ENCODE measurements at places on chromosomes 5 and 9. TPM values are rescaled to one million over a fixed set of nuclear protein-coding genes. Genes with fewer than 3 reads are reported as not detected.

DNA sequence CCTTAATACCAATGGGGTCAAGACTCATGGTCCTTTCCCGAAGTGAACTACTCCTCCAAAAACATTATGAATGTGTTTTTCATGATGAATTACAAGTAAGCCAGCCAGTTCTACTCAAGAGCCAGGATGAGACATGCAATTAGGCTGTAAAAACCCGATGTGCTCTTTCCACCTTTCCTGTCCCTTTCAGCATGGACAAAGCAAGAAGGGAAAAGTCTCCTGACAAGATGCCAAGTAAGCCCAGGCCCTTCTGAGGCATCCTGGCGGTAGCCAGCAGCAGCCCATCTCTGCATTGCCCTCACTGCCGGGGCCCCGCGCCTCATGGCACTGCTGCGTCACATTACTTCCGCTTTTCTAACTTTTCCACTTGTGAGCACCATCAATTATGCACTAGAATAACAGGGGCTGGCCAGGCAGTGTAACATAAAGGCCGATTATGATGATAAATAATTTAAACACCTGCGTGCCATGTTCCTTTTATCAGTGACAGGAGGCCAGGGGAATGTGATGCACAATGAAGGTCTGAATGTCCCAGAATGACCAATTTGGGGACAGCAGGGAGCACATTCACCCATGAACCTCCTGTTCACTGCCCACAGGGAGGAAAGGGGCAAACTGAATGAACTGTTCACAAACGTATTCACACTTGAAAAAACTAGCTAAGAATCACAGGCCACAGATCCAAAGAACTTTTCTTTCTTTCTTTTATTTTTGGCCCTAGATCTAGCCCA, 37.4 kb downstream of the EFNA5 start:
- H3K4me3 ChIP-seq: peak overlapping the region; percentile 10
- no peaks in the 10 kb centered on the region for H3K27me3 ChIP-seq
- peak; percentile 78 for DNase-seq
- no peak overlapping the region for H3K27ac ChIP-seq

- H3K4me1 ChIP-seq: peaks cover 38% of the 10 kb centered on the region
- no peaks in the 10 kb centered on the region for H3K36me3 ChIP-seq
- DNase-seq: peak; percentile 96
- H3K27me3 ChIP-seq: no peaks in the 10 kb centered on the region
Measured at GRCh38 chr5:34534523-34535103, 121.5 kb upstream of the RAI14 start.

DNA sequence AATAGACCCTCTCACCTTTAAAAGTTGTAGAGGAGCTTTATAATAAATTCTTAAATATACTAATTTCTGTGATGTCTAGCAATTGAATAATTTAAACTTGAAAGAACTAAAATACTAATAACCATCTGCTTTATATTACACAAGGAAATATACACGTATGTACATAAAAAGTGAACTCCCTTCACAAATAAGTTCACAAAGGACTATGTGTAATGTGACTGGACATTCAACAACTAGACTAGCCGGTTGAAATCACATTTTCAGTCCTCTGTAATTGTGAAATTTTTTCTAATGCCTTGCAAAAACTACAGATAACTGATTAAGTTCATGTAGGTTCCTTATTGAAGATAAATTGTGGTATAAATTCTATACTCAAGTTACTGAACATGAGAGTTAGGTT, 11.6 kb downstream of the NSA2 start:
- H3K27ac ChIP-seq: no peak overlapping the region
- H3K4me3 ChIP-seq: no peak overlapping the region
- H3K27me3 ChIP-seq: no peaks in the 10 kb centered on the region

ADAMTS19 gene
- 0.87 TPM for total RNA-seq

- no peak overlapping the region for H3K27ac ChIP-seq
- H3K27me3 ChIP-seq: peaks cover 2% of the 10 kb centered on the region
- no peaks in the 10 kb centered on the region for H3K36me3 ChIP-seq
- H3K4me3 ChIP-seq: no peak overlapping the region
- DNase-seq: no peak
Measured at GRCh38 chr5:159402856-159403255, 72.6 kb upstream of the IL12B start.

DNA sequence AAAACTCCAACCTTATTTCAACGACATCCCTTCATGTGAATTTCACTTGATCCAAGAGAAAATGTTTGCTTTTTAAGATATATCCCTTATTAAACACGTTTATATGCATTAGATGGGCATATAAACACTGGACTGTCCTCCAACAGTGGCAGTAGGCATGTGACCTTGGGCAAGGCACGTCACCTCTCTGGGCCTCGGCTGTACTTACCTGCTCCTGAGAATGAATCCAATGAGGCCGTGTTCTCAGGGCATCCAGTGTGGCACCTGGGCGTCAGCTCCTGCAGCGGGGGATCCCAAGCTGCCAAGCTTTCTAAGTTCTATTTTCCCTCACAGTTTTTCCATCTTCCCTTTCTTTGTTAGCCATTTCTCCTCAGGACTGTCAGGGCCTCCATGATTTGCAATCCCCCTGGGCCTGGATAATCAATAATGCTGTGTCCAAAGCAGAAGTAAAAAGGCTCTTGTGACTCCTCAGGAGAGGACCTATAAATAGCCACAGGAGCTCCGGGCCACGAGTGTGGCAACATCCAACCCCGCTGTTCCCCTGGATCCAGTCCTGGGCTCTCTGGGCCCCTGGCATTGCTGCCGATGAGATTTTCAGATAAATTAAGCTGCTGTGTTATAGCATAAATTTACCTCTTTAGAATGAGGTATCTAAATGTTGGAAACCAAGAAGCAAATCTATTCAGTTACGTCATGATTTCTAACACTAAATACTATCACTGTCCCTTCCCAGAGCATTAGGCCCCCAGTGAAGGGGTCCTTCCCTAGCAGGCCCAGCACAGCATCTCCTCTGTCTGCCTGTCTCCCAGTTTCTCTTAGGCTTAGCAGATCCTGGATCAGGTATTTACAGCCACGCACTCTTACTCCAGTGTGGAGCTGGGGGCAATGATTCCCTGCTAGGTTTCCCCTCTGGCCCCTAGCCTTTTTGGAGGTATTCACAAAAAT, 76.8 kb downstream of the PTPN3 start:
- no peaks in the 10 kb centered on the region for H3K27me3 ChIP-seq
- DNase-seq: no peak
- no peak overlapping the region for H3K4me3 ChIP-seq
- H3K27ac ChIP-seq: no peak overlapping the region

DMRT3 gene
- not detected for total RNA-seq

CNTNAP3B gene
- total RNA-seq: 2.6 TPM

CRHBP gene
- 4.7 TPM for total RNA-seq

- no peak overlapping the region for H3K4me3 ChIP-seq
- peaks cover 3% of the 10 kb centered on the region for H3K27me3 ChIP-seq
- peaks cover 2% of the 10 kb centered on the region for H3K4me1 ChIP-seq
- H3K36me3 ChIP-seq: no peaks in the 10 kb centered on the region
- no peak overlapping the region for H3K27ac ChIP-seq
Measured at GRCh38 chr9:114769624-114770023, 36.2 kb downstream of the TNFSF15 start.

ADAMTS13 gene
- total RNA-seq: 7.3 TPM

DNA sequence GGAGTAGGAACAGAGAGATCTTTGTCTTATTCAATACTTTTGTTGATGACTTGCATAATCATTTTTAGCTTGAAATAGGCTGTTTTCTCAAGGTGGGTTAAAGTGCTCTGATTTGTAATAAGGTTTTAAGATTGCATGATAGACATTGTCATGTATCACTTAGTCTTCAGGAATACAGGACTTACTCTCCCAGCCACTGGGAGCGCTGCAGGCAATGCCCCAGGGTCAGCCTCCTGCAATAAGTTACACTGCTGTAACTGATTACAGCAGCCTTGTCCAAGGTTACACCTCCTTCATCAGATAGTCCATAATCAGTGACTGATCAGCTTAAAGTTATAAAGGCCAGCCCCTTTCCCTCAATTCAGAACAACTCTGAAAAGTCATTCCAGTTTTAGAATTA, 218.6 kb downstream of the ESM1 start:
- H3K4me3 ChIP-seq: no peak overlapping the region
- DNase-seq: no peak
- peaks cover 1% of the 10 kb centered on the region for H3K4me1 ChIP-seq
- H3K27me3 ChIP-seq: no peaks in the 10 kb centered on the region

- H3K4me1 ChIP-seq: peaks cover 2% of the 10 kb centered on the region
- peaks cover 7% of the 10 kb centered on the region for H3K27me3 ChIP-seq
- H3K36me3 ChIP-seq: no peaks in the 10 kb centered on the region
- no peak overlapping the region for H3K27ac ChIP-seq
Measured at GRCh38 chr5:178108966-178109365, 4.4 kb upstream of the N4BP3 start.

- H3K27ac ChIP-seq: no peak overlapping the region
- DNase-seq: no peak
- H3K27me3 ChIP-seq: no peaks in the 10 kb centered on the region
- H3K4me1 ChIP-seq: no peaks in the 10 kb centered on the region
Measured at GRCh38 chr9:123643518-123643917, 286.4 kb downstream of the DENND1A start.

DNA sequence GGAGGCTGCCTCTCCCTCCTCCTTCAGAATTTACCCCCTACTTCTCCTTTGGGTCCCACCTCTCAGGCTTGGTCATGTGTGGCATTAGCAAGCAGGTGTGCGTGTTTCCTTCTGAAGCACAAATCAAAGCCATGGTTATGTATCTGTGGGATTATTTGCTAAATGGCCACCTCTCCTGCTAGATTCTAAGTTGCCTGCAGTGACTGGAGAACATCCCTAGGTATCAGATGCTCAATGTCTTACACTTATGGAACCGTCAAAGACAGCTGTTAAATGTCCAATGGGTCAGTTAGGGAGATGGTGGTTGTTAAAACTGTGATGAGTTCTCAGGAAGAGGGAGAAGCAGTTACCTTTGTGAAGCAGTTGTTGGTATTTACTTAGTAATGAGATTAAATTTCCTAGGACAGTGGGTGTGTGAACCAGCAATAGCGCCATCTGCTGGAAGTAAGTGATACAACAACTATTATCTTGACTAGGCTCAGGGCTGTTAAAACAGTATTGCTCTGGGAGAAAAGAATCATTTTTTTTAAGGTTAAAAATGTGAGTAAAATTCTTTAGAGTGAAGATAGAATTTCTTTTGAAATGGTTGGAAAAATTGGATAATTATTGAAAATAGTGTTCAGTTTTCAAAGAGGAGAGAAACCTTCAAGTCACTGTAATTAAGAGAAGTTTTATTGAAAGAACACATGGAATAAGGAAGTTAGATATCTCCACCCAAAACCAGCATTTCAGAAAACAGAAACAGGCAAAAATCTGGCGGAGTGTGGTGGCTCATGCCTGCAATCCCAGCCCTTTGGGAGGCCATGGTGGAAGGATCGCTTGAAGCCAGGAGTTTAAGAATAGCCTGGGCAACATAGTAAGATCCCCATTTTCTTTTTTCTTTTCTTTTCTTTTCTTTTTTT, 71.3 kb downstream of the TMC1 start:
- peak; percentile 36 for DNase-seq
- no peaks in the 10 kb centered on the region for H3K36me3 ChIP-seq
- H3K27me3 ChIP-seq: no peaks in the 10 kb centered on the region
- H3K27ac ChIP-seq: no peak overlapping the region
- H3K4me1 ChIP-seq: no peaks in the 10 kb centered on the region

DNA sequence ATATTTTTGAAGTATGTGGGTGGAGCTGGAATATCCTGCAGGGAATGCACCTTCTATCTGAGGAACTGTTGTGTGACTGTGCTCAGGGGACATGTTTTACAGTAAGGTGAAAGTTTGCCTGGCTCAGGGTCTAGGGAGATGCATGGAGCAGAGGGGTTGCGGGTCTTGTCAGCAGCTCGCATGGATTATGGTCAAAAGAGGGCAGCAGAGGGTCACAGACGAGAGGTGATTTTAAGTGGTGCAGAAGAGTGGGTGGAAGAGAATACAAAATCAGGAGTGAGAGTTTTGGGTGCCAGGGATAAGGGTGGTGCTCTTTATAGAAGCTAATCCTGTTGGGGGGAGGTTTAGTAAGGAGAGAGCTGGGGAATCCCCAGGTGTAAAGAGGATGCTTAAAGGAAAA, 53.5 kb upstream of the GRIN3A start:
- no peaks in the 10 kb centered on the region for H3K36me3 ChIP-seq
- H3K4me1 ChIP-seq: no peaks in the 10 kb centered on the region
- no peak overlapping the region for H3K27ac ChIP-seq
- H3K27me3 ChIP-seq: no peaks in the 10 kb centered on the region
- H3K4me3 ChIP-seq: no peak overlapping the region
- peak; percentile 0 for DNase-seq

DNA sequence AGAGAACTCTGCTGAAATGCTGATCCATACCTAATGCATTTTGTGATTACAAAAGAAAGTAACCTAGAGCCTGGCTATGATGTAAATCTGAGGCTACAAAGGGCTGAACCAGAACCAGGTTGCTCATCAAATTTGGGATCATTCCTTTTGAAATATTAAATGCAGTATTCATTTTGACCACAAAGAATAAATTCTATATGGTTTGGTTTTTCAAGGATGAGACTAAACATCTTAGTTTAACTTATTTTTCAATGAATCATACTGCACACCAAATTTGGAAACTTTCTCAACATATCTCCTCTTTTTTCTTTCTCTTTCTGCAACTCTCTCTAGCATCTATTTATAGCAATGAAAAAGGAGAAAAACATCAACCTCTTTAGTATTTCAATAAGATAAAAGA, 46.5 kb downstream of the CEMIP2 start:
- H3K4me3 ChIP-seq: no peak overlapping the region
- H3K27ac ChIP-seq: no peak overlapping the region
- peaks cover 25% of the 10 kb centered on the region for H3K36me3 ChIP-seq
- DNase-seq: peak; percentile 18
- H3K27me3 ChIP-seq: no peaks in the 10 kb centered on the region
- peaks cover 8% of the 10 kb centered on the region for H3K4me1 ChIP-seq

- H3K4me1 ChIP-seq: no peaks in the 10 kb centered on the region
- no peak overlapping the region for H3K27ac ChIP-seq
- H3K36me3 ChIP-seq: no peaks in the 10 kb centered on the region
- DNase-seq: no peak
Measured at GRCh38 chr9:89865981-89866380, 261.2 kb downstream of the GADD45G start.

GRCh38 chr9:36798350-36799065, 225.8 kb downstream of the MELK start:
- no peaks in the 10 kb centered on the region for H3K4me1 ChIP-seq
- H3K27ac ChIP-seq: no peak overlapping the region
- H3K4me3 ChIP-seq: no peak overlapping the region
- DNase-seq: no peak

DNA sequence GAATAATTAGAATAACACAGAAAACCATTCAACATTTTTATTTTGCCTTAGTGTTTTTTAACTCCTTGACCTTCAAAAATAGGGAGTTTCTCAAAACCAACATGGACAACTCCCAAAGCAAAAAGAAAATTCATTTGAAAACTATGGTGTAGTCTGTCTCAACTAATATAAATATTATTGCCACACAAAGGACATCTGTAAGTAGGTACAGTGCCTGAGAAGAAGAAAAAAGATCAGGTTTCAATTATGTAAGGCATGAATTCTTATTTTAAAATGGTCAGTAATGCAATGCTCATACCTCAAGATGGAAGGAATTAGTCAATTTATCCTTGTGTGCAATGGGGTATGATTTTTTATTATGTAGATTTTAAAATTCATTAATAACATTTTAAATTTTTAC, 109.6 kb upstream of the CNTLN start:
- H3K4me1 ChIP-seq: no peaks in the 10 kb centered on the region
- no peaks in the 10 kb centered on the region for H3K27me3 ChIP-seq
- no peaks in the 10 kb centered on the region for H3K36me3 ChIP-seq

GRCh38 chr5:109805472-109805871, 115.7 kb downstream of the MAN2A1 start:
- no peak overlapping the region for H3K27ac ChIP-seq
- H3K4me3 ChIP-seq: no peak overlapping the region
- H3K27me3 ChIP-seq: no peaks in the 10 kb centered on the region
- no peaks in the 10 kb centered on the region for H3K4me1 ChIP-seq
- DNase-seq: no peak

- H3K27me3 ChIP-seq: no peaks in the 10 kb centered on the region
- peak overlapping the region; percentile 36 for H3K4me3 ChIP-seq
- H3K27ac ChIP-seq: no peak overlapping the region
- H3K4me1 ChIP-seq: peaks cover 30% of the 10 kb centered on the region
Measured at GRCh38 chr9:129319938-129320481, 141.9 kb upstream of the IER5L start.

Data from astrocyte (in vitro differentiated cells and primary cell).